ENCODE measurements at places on chromosomes 16 and 17.
A peak's percentile ranks its signal among the peaks of the same experiment; 100 is the strongest.

GRCh38 chr17:82483836-82484235 lies 25.3 kb downstream of the NARF start:
- DNase-seq, result no peak

GRCh38 chr16:89738072-89738377 lies 16.7 kb downstream of the ZNF276 start:
- DNase-seq, result no peak

DNA sequence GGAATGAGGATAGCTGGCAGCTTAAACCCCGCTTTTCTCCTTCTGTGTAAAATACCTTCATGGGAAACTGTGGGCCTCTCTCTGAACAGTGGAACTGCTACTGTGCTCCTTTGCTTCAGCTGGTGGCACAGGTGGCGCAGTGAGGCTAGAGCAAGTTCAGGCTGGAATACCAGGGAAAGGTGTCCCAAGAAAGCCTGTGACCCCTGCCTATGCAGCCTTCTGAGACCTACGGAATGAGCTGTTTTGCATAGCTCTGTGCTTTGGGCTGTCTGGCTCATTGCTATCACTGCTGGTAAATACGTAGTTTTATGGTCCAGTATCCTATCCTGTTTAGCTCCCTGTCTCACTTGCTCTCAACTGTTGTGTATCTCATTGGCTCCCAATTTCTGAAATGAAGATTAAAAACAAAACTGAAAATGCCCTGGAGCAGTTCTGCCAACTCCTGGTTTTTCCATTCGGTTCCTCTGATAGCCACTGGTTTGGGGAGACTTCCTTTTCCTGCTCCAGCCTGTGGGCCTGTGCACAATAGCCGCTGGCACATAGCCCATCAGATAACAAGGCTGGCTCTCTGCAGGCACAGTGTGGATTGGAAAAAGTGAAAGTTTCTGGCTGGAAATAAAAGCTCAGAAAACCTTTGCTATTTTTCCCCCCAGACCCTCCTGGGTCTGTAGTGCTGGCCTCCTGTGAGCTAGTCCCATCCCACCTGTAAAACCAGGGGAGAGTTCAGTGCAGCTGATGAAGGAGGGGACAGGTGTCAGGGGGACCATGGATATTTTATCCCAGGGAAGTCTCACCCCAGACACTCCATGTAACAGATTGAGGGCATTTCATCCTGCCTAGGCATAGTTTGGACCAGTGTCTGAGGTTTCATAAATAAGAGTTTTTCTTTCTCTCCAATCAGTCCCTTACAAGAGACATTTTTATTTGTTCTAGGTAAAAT lies 24.0 kb downstream of the LIMD2 start:
- no peak for DNase-seq

DNA sequence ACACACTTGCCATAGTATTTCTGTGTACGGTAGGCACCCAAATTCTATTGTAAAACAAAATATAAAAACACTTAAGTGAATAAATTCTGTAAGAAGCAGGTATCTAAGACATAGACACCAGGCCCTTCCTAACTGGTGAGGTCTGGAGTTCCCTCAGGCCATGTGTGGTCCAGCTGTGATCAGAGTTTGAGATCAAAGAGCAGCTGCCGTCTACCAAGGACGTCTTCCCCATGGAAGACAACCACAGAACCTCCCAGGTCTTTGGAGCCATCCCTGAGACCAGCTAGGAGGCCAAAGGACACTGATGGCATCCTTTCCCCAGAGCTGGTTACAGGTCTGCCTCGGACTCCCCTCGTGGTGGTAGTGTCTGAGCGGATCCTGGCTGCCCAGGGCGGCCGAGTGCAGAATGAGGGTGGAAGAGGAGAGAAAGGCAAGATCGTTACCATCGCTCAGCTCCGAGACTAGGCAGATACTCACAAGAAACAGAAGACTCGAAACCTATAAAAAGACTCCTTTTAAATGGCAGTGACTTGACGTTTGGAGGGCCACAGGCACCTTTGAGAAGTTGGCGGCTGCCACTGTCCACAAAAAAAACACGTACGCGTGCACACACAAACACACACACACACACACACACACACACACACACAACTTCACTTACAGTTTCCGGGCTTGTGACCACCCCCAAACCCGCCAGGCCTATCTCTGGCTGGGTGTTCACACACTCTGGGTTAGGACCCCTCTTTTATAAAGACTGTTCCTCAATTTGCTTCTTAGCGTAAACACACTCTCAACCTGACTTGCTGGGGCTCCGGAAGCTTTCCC lies 7.5 kb downstream of the TIMP2 start:
- DNase-seq, result no peak

DNA sequence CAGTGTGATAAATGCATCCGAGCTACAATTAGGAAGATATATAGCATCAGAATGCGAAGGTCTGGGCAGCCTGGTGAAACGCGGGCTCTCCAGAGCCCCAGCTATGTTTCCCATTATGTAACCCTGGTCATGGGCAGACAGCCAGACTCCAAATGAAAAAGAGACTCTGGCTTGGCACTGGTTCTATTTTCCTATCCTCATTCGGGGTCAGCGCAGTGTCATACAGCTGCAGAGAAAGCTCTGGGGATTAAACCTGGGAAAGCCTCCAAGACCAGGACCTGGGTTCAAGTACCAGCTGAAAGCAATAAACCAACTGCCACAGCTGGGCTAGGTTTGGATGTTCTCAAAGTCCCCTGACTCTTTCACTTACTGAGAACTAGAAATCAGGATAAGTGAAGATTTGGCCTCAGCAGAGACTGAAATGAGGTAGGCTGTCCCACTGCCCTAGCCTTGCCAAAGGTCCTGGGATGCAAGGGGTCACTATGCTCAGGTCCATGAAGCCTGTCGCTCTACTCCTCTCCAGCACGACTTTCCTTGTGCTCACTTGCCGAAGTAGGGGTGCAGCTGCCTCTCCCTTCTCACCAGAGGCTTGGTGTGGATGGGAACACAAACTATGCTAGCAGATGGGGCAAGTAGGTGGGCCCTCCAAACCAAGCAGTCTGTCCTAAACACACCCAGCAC lies 123.8 kb downstream of the SMG6 start:
- no peak for DNase-seq

DNA sequence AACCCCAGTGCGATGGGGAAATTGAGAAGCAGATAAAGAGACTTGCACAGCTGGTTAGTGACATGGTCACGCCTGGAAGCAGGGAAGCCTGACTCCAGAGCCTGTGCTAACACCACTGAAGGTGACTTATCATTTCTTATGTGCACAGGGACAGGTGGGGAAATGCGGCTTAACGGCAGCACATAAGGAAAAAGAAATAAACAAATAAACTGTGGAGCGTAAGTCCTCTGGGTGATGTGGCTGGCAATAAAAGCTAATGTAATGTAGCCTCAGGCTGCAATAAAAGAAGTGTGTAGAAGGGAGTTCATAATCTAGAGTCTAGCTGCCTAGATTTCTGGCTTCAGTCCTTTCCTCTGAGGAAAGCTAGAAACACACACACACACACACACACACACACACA lies 10.6 kb downstream of the CDH11 start:
- no peak for DNase-seq

GRCh38 chr16:2751577-2752034 lies 832 bp upstream of the SRRM2 start:
- no peak for DNase-seq

DNA sequence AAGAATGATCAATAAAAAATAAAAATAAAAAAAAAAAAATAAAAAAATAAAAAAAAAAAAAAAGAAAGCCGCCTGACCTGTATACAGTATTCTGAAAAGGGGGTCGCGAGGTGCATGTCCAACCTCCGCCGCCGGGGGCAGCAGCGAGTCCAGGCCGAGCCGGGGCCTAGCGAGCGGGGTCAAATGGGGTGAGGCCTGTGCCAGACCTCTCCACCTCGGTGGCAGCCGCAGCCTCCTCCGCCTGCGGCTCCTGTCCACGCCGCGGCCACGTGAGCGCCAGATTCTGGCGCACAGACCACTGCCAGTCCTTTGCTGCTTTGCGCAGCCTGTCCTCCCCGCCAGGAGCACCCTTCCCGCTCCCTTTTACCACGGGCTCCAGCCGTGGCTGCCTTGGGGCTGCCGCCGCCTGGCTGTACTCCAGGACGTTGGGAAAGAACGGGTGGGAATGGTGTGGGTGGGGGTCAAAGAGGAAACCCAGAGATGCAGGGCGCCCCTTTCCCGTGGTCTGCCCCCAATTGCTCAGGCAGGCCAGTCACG lies 2.4 kb upstream of the BCKDK start:
- DNase-seq, result peak; percentile 72

- no peak for DNase-seq
Measured at GRCh38 chr17:2368359-2368758, 31.1 kb downstream of the SGSM2 start.

- DNase-seq, result no peak
Measured at GRCh38 chr16:65309354-65309753, 187.5 kb upstream of the CDH11 start.

- DNase-seq, result no peak
Measured at GRCh38 chr17:64787255-64787920, 125.3 kb upstream of the SMURF2 start.

- DNase-seq, result no peak
Measured at GRCh38 chr16:57906382-57907316, 64.3 kb downstream of the CNGB1 start.

DNA sequence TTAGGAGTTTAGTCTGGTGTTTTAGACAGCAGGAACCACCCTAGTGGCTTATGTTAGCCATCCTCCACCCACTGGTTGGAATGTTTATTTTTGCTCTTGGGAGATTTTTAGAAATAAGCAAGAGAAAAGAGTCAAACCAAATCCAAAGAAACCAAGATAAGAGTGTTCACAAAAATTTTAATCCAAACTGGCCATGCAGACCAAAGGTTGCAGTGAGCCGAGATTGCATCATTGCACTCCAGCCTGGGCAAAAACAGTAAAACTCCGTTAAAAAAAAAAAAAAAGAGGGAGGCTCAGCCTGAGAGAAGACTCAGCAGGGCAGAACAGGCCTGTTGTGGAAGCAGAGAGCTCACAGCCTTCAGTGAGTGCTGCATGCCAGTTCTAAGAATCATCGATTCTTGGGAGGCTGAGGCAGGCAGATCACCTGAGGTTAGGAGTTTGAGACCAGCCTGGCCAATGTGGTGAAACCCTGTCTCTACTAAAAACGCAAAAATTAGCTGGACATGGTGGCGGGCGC lies 12.2 kb upstream of the C16orf54 start:
- no peak for DNase-seq

- no peak for DNase-seq
Measured at GRCh38 chr16:70809392-70810060, 8.6 kb upstream of the VAC14 start.

DNA sequence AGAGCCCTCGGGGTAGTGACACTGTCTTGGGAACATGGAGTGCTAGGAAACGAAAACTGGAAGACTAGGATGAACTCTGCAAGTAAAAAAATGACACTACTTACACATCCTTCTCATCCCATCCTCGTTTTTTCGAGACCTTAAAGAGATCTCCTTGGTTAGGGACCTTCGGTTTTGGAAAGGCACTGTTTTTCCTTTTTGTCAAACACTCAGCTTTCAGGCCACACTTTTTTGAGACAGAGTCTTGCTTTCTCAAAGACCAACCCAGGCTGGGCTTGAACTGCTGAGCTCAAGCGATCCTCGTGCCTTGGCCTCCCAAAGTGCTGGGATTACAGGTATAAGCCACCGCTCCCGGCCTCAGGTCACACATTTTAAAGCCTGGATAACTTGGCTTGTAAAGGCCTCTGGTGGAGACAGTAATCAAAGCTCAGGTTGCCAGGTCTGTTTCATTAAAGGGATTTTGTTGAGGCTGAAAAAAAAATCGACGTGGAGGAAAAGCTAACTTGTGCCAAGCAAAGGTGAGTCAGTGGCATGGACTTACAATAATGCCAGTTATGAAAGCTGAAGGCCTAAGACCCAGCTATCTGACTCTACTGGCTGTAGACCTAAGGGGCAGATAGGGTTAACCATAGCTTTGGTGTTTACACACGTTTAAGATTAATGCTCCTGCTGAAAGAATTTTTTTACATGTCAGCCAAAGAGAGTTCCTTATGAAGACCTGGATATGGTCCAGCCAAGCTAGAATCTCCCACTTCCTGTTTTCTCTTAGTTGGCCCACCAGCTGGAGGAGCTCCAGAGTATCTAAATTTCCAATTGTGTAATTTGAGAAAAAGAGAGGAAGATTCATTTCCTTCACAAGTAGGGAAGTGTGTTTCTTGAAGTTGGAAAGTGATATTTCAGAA lies 823 bp downstream of the NBR1 start:
- no peak for DNase-seq

- no peak for DNase-seq
Measured at GRCh38 chr17:2700491-2701141, 10.9 kb downstream of the CLUH start.

- DNase-seq, result no peak
Measured at GRCh38 chr17:55436224-55437158, 14.9 kb upstream of the MMD start.

DNA sequence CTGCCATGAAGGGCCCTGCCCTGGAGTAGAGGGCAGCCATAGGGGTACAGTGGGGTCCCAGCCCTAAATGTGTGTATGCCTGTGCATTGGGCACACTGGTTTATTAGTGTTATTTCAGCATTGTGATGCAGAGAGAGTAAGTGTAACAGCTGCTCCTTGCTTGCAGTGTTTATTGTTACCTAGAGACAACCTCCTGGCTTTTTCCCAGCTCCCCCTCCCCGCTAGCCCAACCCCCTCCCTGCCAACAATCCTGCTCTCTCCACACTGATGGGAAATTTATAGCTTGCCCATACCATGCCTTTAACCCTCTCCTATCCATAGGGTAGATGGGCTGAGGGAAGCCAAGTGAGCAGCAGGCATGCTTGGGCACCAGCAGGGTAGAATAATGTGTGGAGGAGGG lies 51.3 kb downstream of the NEUROD2 start:
- no peak for DNase-seq

DNA sequence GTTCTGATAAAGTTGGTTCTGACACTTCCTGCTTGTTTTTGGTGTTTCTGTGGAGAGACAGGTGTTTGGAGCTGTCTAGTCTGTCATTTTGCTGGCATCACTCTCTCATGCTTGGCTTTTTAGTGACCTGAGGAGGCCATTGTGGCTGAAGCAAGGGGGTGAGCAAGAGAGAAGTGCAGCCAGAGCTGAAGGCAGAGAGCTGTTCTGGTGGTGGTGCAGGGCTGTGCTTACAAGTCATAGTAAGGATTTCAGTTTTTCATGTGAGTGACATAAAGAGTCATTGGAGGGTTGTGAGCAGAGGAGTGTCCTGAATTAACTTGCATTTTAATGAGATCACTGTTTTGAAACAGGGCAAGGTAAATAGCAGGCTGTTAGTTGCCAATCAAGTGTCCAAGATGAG lies 97.5 kb downstream of the CHD9 start:
- DNase-seq, result no peak

- no peak for DNase-seq
Measured at GRCh38 chr17:83126275-83126811, 46.9 kb downstream of the METRNL start.

DNA sequence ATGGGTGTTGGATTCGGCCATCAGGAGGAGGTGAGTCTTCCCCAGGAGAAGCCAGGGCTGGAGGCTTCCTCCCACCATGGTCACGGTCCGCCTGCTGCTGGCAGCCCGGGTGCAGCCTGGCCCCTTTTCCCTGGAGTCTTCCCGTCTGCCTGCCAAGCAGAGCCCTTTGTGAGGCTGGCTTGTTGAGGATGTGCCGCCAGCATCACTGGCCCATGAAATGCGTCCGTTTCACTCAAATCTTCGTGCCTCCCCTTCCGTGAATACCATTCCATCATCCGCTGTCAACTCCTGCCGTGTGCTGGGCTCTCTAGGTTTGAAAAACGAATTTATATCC lies 9.6 kb downstream of the VPS4A start:
- DNase-seq, result no peak

- no peak for DNase-seq
Measured at GRCh38 chr17:35745246-35745645, 7.8 kb downstream of the GAS2L2 start.

Measured in T-helper 17 cell (primary cell).